A673 (cell line): ENCODE measurements at places on chromosomes 6 and 20. TPM values are rescaled to one million over a fixed set of nuclear protein-coding genes. Genes with fewer than 3 reads are reported as not detected.
A peak's percentile ranks its signal among the peaks of the same experiment; 100 is the strongest.

SCRT2 gene
- total RNA-seq: 0.50 and 0.69 TPM in 2 replicates

GRCh38 chr6:163857421-163857820 is 442.9 kb downstream of the QKI start:
- H3K4me3 ChIP-seq: no peak overlapping the region
- no peak overlapping the region for H3K27ac ChIP-seq
- H3K4me1 ChIP-seq: peaks cover 18% of the 10 kb centered on the region
- peaks cover 38% of the 10 kb centered on the region for H3K27me3 ChIP-seq

GRCh38 chr6:2881423-2881822 is 21.7 kb downstream of the SERPINB9 start:
- no peaks in the 10 kb centered on the region for H3K36me3 ChIP-seq
- no peak overlapping the region for H3K27ac ChIP-seq
- no peak overlapping the region for H3K4me3 ChIP-seq
- no peaks in the 10 kb centered on the region for H3K27me3 ChIP-seq
- H3K4me1 ChIP-seq: peaks cover 6% of the 10 kb centered on the region

- peaks cover 9% of the 10 kb centered on the region for H3K4me1 ChIP-seq
- peak within 1 kb of the TSS; percentile 64 for H3K4me3 ChIP-seq
- H3K36me3 ChIP-seq: no peaks in the 10 kb centered on the region
- H3K27me3 ChIP-seq: peaks cover 50% of the 10 kb centered on the region
- DNase-seq: peak; percentile 85
Measured at GRCh38 chr6:150142670-150143515, at the start of gene PPP1R14C. PPP1R14C (plus strand) TSS chr6:150143044; CDS start chr6:150143193, 149 bp downstream.

- no peaks in the 10 kb centered on the region for H3K27me3 ChIP-seq
- H3K4me3 ChIP-seq: no peak overlapping the region
- no peaks in the 10 kb centered on the region for H3K4me1 ChIP-seq
- no peak for DNase-seq
- H3K27ac ChIP-seq: no peak overlapping the region
- no peaks in the 10 kb centered on the region for H3K36me3 ChIP-seq
Measured at GRCh38 chr6:74749211-74750147, 456.4 kb downstream of the COL12A1 start.

CALHM4 gene
- total RNA-seq: not detected in 2 replicates

- H3K27ac ChIP-seq: peak overlapping the region; percentile 49
- DNase-seq: peak; percentile 88
- no peak overlapping the region for H3K4me3 ChIP-seq
- H3K36me3 ChIP-seq: no peaks in the 10 kb centered on the region
- H3K4me1 ChIP-seq: peaks cover 14% of the 10 kb centered on the region
- no peaks in the 10 kb centered on the region for H3K27me3 ChIP-seq
Measured at GRCh38 chr6:17714879-17715851, 8.4 kb upstream of the NUP153 start.

DNA sequence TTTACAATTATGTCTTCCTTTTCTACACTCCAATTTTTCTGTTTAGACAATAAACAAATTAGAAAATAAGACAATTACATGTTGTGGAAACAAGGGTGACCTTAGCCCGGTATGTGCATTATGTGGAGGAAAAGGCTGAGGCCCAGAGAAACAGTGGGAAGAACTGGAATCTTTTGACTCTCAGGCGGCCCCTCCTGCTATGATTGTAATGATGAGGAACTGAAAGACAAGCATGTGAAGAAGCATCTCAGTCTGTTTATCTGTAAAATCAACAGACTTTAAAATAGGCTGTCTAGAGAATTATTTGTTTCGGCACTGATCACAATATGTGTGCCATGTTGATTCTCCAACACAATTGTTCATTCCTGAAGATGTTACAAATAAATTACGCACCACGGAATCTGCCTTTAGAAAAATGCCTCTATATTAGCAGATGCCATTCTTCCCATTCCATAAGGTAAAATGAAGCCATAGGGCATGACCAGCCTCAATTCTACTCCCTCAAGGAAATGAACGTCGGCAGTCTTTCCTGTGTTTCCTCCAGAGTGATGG is 1201.6 kb upstream of the CITED2 start:
- H3K27ac ChIP-seq: no peak overlapping the region
- H3K4me1 ChIP-seq: peaks cover 22% of the 10 kb centered on the region
- H3K27me3 ChIP-seq: no peaks in the 10 kb centered on the region
- no peaks in the 10 kb centered on the region for H3K36me3 ChIP-seq

DNA sequence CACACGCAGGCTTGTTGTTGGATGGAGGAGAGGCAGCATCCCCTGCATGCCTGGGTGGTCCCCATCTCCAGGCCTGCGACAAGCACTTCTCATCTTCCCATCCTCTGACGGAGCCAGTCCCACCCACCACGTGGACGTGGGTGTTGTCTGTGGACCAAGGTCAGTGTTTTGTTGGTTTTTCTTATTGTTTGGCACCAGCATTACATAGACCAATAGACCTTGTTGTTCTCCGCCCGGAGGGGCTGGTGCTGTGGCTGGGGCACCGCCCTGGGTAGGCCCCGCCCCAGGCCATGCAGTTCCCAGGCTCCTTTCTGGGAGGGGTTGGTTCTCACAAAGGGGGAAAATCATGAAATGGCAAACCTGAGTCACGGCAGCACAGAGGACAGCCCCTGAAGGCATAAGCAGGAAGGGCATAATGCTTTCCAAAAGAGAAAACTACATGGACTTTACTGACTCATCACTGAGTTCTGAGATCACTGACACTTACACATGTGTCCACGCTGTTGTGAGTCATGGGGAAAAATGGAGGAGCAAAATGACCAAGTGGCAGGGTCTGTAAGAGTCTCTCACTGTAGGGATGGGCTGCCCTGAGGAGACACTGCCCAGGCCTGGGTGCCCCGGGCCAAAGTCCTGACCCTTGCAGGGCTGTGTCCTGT is 90.8 kb downstream of the THBS2 start:
- no peaks in the 10 kb centered on the region for H3K27me3 ChIP-seq
- H3K36me3 ChIP-seq: no peaks in the 10 kb centered on the region
- no peak overlapping the region for H3K27ac ChIP-seq
- no peak overlapping the region for H3K4me3 ChIP-seq
- DNase-seq: no peak

- H3K27me3 ChIP-seq: no peaks in the 10 kb centered on the region
- H3K4me3 ChIP-seq: no peak overlapping the region
- H3K27ac ChIP-seq: peak overlapping the region; percentile 17
- H3K4me1 ChIP-seq: peaks cover 10% of the 10 kb centered on the region
- H3K36me3 ChIP-seq: no peaks in the 10 kb centered on the region
- DNase-seq: peak; percentile 75
Measured at GRCh38 chr6:14975471-14975817, 270.4 kb upstream of the JARID2 start.

- H3K36me3 ChIP-seq: peaks cover 3% of the 10 kb centered on the region
- H3K27me3 ChIP-seq: no peaks in the 10 kb centered on the region
- no peak overlapping the region for H3K4me3 ChIP-seq
- no peak for DNase-seq
Measured at GRCh38 chr6:154397491-154398195, 41.0 kb upstream of the IPCEF1 start.

GRCh38 chr6:77561768-77562314 is 91.0 kb upstream of the MEI4 start:
- H3K4me3 ChIP-seq: no peak overlapping the region
- peak; percentile 10 for DNase-seq
- no peaks in the 10 kb centered on the region for H3K27me3 ChIP-seq
- no peak overlapping the region for H3K27ac ChIP-seq
- H3K36me3 ChIP-seq: no peaks in the 10 kb centered on the region

GRCh38 chr6:149363154-149363553 is 36.9 kb upstream of the SUMO4 start:
- H3K4me1 ChIP-seq: peaks cover 3% of the 10 kb centered on the region
- H3K27ac ChIP-seq: no peak overlapping the region
- no peaks in the 10 kb centered on the region for H3K27me3 ChIP-seq

DNA sequence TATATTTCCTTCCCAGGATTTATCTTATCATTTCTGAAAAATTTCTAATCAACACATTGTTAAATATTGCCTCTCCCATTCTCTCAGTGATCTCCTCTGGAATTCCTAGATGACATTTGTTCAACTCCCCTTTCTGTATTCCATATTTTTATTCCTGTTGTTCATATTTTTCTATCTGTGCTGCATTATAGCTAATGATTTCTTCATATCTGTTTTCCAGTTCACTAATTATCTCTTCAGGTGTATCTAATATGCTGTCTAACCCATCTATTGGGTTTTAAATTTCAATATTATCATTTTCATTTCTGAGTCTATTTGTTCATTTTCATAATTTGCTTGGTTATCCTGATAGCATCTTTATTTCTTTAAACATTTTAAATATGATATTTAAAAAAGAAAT is 141.9 kb downstream of the GRM4 start:
- no peaks in the 10 kb centered on the region for H3K36me3 ChIP-seq
- no peak for DNase-seq
- H3K4me1 ChIP-seq: no peaks in the 10 kb centered on the region
- no peaks in the 10 kb centered on the region for H3K27me3 ChIP-seq

- peaks cover 39% of the 10 kb centered on the region for H3K36me3 ChIP-seq
- H3K4me1 ChIP-seq: peaks cover 7% of the 10 kb centered on the region
- no peak for DNase-seq
- H3K27me3 ChIP-seq: no peaks in the 10 kb centered on the region
- no peak overlapping the region for H3K27ac ChIP-seq
Measured at GRCh38 chr6:24340998-24341938, 16.6 kb downstream of the DCDC2 start.

CNR1 gene
- total RNA-seq: not detected in 2 replicates

DNA sequence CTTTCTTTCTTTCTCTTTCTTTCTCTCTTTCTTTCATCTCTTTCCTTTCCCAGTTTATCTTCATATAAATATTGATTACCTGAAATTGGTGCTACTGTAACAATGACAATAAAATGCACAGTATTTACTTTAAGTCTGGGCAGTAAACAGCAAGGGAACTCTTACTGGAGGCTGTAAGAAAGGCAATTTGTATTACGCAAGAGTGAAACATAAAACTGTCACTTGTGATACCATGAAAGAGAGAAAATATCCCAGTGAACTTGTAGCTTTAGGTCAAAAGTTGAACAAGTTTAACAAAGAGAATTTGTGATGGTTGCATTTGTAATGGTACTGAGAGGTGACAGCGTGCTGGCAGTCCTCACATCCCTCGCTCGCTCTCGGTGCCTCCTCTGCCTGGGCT is 80.0 kb downstream of the EYS start:
- H3K4me1 ChIP-seq: no peaks in the 10 kb centered on the region
- no peak for DNase-seq
- H3K36me3 ChIP-seq: no peaks in the 10 kb centered on the region
- no peak overlapping the region for H3K27ac ChIP-seq
